Stimulated activated CD4-positive, alpha-beta T cell treated with anti-CD3 and anti-CD28 coated beads, Interleukin-12 subunit alpha, Interleukin-12 subunit beta, amount 100 ng/mL, for 24 hours (primary cell): ENCODE measurements at places on chromosomes 2 and 18.

DNA sequence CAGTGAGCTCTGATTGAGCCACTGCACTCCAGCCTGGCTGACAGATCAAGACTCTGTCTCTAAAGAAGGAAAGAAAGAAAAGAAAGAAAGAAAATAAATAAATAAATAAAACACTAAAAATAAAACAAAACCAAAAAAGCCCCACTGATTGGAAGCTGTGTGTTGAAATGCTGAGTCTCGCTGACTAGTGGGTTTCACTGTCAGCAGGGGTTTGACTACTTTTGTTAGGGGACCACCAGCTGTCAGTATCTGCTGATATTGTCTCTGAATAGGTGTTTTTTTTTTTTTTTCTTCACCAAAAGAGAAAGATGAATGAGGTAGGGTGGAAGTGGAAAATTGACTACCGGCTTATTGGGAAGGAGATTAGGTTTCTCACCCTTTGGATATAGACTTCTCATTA lies 12.8 kb upstream of the ACTR2 start:
- DNase-seq: no peak

GRCh38 chr2:168053676-168054075 lies 193.7 kb downstream of the STK39 start:
- DNase-seq: no peak

DNA sequence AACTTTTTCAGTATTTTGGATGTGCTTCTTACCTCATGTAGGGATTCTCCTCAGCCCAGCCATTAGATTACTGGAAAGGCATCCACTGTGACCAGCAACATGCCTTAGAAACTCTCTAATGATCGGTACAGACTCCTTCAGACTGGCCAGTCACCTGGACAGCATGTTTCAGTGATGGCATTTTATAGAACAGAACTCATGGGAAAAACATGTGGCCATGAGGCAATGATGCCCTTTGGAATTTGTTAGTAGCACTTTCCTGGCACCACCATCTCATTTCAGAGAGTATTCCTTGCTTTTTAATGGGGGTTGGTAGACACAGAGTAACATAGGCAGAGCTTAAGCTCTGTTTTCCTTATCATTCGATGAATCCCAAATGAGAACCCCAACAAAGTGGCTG lies 72.1 kb upstream of the FAM98A start:
- no peak for DNase-seq

GRCh38 chr18:12621742-12622306 lies 36.1 kb downstream of the SPIRE1 start:
- DNase-seq: no peak

DNA sequence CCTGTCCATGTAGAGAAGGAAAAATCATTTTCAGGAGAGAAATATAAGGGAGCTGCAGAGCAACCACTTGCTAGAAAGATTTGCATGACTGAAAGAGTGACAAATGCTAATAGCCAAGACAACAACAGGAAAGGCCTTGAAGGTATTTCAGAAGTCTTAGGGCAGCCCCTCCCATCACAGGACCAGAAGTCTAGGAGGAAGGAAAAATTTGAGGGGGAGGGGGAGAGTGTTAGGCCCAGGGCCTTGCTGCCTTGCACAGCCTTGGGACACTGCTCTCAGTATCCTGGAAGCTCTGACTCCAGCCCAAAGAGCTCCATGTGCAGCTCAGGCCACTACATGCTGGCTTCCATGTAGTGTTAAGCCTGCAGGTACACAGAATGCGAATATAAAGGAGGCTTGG lies 266.9 kb downstream of the GLI2 start:
- DNase-seq: no peak

DNA sequence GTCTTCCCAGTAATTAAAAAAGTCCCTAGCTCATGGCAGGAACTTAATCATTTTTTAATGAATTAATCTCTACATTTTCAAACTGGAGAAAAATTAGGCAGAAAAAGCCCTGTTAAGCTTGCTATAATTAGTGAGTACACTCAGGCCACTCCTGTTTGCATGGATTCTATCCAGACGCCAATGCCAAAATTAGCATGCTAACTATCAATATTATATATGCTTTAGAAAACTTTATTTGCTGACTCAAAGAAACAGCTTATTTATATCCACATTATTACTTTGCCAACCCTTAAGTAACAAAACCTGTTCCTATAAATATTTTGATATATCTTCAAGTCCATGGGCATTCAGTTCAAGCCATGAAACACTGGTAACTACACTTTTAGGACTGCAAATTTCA lies 90.9 kb downstream of the SMC6 start:
- DNase-seq: no peak

- DNase-seq: no peak
Observed at GRCh38 chr2:104638190-104638858, 215.6 kb upstream of the POU3F3 start.
